ENCODE measurements at places on chromosomes 16 and 17.
A peak's percentile ranks its signal among the peaks of the same experiment; 100 is the strongest.

DNA sequence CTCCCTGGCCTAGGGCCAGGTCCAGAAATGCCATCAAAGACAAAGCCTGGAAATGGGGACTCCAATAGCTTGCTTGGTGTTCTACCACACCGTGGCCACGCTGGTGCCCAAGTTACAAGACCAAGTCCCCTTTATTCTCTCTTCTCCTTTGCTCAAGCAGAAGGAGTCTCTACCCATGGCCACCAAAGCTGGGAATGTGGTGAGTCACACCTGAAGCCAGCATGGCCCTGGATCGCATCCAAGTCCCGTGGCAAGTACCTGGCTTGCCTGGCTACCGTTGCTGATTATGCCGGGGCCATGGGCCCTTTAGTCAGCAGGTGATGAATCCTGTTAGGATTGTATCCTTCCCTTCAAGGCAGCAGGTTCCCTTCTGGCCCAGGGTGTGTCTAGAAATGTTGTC is 260.0 kb downstream of the HAPSTR1 start:
- DNase-seq: no peak

DNA sequence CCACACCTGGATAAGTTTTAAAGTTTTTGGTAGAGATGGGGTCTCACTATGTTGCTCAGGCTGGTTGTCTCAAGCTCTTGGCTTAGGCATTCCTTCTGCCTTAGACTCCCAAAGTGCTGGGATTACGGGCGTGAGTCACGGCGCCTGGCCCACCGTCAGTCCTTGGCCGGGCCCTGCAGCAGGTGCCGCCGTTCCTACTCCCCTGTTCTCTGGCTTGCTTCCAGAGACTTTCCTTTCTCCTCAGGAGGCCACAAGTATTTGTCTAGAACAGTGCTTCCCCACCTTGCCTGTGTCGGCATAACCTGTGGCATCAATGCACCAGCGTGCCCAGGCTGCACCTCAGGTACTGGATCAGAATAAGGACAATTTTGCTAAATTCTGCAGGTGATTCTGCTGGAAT is 3.0 kb upstream of the MGAT5B start:
- DNase-seq: no peak

- DNase-seq: no peak
These were observed 4.4 kb downstream of the PRSS36 start for GRCh38 chr16:31145398-31145990.

- no peak for DNase-seq
These were observed 45.8 kb downstream of the TEX2 start for GRCh38 chr17:64217249-64217691.

GRCh38 chr17:50182783-50183420 is 17.1 kb downstream of the SGCA start:
- DNase-seq: no peak

DNA sequence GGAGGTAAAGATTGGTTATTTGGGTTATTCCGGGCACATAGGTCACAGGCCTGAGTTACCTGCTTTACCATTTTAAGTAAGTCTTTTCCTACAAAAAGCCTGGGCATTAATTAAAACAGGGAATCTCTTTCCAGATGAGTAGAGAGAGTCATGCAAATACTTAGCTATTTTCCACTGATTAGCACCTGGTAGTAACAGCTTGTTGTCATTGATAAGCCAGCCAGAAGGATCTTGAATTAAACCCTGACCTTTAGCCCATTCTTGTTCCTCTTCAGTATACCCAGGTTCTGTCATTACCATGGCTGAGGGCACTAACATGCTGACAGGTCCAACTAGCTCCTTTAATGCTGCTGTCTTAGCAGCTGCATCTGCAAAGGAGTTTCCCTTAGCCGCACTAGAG is 44.4 kb upstream of the ARL4D start:
- no peak for DNase-seq

- no peak for DNase-seq
These were observed 475.2 kb upstream of the WSB1 start for GRCh38 chr17:26818736-26819135.

DNA sequence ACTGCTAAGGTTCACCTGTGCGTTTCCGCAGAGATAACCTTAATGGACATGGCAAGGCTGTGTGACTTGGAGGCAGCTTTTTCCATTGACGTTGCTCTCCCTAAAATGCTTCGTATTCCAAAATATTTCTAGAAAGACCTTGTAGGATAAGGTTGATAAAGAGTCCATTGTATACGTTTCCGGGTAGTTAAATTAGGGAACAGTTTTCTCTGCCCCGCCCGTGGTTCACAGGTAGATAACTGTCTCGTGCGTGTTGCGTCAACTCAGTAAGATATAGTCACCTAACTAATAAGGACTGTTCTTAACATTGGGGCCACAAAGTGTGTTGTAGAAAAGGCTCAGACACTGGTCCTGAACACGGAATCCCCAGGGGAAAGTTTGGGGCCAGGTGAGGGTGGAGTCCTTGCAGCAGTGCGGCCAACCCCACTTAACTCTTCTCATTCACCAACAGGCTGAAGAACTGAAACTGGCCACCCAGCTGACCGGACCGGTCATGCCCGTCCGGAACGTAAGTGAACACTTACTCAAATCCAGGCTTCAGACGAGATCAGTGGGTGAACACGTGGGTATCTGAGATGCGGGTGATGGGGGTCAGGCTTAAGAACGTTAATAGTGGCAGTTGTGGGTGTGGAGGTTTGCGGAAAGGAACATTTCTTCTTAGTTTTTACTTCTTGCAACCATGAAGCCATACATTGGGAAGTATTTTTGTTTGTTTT is 1.6 kb downstream of the RPL13 start:
- DNase-seq: no peak

- DNase-seq: no peak
These were observed 87.5 kb upstream of the ZNF750 start for GRCh38 chr17:82927311-82927660.

DNA sequence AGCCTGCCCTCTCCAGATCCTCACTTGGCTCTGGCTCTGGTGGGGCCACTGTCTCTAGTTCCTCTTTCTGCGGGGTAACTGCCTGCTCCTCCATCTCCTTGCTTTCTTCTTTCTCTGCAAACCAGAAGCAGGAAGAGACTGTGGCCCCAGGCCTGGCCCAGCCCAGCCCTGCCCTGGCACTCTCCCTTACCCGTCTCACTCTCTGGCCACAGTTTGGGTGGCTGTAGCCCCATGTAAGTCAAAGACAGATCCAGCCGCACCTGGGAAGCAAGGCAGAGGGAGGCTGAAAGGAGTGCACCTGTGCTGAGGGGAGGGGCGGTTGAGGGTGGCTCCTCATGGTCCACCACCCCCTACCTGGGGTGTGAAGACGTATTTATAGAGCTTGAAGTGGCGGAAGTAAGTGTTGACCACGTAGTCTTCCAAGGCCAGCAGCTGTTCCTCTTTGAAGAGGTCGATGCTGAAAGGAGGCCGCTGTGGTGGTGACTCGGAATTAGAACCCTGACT is 2.8 kb downstream of the CFAP119 start:
- no peak for DNase-seq

- DNase-seq: no peak
These were observed 45.7 kb upstream of the CSNK2A2 start for GRCh38 chr16:58243528-58244004.

GRCh38 chr16:996681-997080 is 15.1 kb downstream of the SOX8 start:
- no peak for DNase-seq

GRCh38 chr17:13273806-13274205 is 256.0 kb upstream of the ELAC2 start:
- no peak for DNase-seq

- no peak for DNase-seq
These were observed 21.1 kb downstream of the ETV4 start for GRCh38 chr17:43524945-43525575.

GRCh38 chr17:83152745-83153611 is 73.6 kb downstream of the METRNL start:
- DNase-seq: no peak

GRCh38 chr16:84360170-84360569 is 8.2 kb upstream of the ATP2C2 start:
- DNase-seq: peak; percentile 46

GRCh38 chr17:81076141-81076679 is 41.3 kb downstream of the BAIAP2 start:
- no peak for DNase-seq

DNA sequence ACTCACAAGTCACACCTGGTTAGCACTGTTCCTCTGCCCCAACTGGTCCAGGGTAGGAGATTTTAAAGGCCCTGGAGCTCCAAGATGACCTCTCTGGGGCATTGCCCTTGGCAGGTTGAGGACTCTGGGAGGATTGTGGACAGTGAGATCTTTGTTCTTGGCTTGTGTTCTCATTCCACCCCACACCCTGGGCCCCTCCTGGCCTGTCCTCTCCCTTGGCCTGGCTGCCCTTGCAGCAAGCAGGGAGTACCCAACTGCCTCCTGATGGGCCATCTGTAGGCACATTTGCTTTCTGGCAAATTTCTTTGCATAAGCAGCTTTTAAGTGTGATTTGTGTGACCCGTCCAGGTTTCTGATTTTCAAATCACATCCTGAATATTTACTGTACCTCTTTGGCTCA is 239.6 kb downstream of the UTP18 start:
- no peak for DNase-seq

DNA sequence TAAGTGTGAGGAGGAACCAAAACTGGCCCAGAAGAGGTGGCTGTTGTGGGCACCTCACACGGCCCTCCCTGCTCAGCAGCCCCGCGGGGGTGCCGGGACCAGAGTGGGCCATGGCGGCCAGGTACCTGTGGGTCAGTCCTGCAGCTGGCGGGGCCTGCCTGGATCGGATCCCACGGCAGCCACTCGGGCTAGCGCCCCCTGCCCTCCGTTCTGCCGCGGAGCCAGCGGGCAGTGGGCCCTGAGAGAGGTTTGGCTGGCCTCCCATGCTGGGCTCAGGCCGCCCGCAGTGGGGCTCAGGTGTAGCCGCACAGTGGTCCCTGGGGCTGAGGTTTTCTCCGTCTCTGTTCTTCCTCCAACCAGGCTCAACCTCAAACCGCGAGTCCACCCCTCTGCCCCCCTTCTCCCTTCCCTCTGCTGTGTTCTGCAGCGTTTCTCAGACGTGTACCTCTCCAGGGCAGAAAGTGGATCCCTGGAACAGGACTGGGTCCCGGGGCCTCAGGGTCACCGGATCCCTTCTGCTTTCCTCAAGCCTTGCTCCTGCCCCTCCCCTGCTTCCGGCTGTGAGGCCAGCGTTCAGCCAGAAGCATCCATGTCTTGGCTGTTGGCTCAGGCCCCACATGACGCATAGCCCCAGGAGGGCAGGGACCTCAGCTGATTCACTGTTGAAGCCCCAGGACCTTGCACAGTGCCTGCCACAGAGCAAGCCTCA is 28.6 kb upstream of the ITGA3 start:
- no peak for DNase-seq

GRCh38 chr16:75319513-75320411 is 68.3 kb upstream of the BCAR1 start:
- no peak for DNase-seq

DNA sequence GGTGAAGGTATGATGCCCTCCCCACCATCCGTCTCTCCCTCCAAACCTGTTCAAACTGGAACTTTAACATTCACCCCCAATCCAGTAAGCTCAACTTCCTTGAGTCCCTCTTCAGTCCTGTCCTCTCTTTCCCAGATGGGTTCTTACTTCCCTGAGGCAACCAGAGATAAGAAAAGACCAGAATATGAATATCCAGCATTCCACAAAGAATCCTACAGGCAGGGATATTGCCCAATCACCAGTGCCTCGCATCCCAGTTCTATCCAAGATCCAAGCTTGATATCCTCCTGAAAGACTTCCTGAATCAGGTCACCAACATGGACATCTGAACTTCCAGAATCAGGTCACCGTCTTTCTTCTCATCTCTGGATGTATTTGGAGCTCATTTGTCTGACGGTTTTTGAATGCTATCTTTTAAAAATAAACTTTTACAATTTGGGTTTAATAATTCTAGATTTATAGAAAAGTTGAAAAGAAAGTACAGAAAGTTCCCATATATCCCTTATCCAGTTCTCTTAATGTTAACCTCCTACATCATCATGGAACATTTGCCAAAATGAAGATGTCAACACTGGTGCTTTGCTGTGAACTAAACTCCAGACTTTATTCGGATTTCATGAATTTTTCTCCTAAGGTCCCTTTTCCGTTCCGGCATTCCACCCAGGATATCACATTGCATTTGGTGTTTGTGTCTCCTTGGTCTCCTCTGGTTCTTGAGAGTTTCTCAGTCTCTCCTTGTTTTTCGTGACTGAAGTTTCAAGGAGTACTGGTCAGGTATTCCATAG is 13.7 kb upstream of the COL1A1 start:
- DNase-seq: no peak

GRCh38 chr17:31596382-31597323 is 205.2 kb downstream of the RAB11FIP4 start:
- peak; percentile 11 for DNase-seq

GRCh38 chr16:48282636-48283263 is 35.4 kb upstream of the ABCC11 start:
- DNase-seq: no peak

DNA sequence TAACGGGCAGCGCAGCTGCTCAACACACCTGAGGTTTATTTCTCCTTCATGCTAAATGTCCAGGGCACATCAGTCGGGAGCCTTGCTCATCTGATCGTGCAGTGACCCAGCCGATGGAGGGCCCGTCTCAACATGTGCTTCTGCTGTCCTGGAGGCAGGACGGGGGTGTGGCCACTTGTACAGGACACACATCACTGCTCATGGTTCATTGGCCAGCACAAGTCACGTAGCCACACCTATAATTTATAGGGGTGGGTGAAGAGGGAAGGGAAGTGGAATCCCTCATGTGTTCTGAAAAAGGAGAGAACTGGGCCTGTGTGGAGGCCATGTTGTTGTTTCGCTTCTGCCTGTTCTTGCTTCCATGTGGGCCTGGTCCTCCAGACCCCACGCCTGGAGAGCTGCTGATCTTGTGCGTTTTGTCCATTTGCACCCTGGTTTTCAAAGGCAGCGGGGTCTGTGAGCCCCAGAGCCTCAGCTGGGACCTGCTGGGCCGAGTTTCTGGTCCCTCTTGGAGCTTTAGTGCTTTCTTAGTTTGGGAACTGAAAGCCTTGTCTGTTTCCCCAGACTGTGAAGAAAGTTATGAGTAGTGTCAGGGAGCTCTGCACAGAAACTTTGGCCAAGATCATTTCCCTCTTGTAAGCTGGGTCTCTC is 60.5 kb downstream of the CMIP start:
- no peak for DNase-seq

- DNase-seq: no peak
These were observed 1111.8 kb upstream of the EEF2KMT start for GRCh38 chr16:6209355-6209930.

DNA sequence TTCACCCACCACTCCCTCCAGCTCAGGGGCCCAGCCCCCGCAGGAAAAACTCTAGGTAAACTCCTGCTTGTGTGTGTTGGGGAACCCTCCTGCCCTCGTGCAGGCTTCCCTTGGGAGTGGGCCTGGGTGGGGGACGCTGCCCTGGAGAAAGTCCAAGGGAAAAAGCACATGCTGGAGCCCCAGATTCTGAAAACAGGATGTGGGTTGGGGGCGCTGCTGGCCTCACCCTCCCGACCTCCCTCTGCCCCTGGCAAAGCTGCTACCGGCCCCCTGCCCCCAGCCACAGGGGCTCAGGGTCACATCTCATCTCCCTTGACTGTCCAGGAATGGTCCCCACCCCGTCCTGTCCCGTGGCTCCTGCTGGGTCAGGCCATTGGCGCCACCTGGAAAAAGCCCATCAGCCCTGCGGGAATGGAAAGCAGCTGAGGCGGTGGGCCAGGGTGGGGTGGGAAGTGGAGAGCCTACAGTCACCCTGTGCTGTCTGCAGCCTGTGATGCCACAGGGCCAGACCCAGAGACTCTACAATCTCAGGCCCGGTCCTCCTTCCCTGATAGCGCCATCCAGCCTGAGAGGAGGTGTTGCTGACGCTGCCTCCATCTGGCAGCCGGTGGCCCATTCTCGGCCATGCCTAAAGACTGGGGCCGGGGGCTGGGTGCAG is 2.5 kb upstream of the GJD3 start:
- DNase-seq: no peak

GRCh38 chr16:78448658-78449271 is 349.3 kb downstream of the WWOX start:
- no peak for DNase-seq

All from activated CD4-positive, alpha-beta T cell treated with anti-CD3 and anti-CD28 coated beads, Interleukin-2, amount 50 U/mL, for 48 hours (primary cell).